Mucosa of descending colon (tissue), 3 donors: ENCODE measurements at places on chromosomes 7 and 10. TPM values are rescaled to one million over a fixed set of nuclear protein-coding genes. Genes with fewer than 3 reads are reported as not detected.

DNA sequence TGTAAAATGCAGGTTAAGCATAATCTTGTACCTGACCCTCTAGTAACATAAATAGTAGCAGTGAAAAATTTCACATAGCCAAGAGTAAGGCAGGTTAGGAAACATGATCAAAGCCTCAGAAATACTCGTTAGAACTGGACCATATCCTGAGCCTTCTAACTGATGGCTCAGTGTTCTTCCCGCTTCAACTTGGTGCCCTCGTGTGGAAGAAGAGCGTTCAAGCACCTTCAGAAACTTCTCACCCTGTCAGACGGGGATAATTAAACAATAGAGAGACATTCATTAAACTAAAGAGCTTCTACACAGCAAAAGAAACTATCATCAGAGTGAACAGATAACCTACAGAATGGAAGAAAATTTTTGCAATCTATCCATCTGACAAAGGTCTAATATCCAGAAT lies 124.5 kb downstream of the MYOF start:
- DNase-seq: no peak

DNA sequence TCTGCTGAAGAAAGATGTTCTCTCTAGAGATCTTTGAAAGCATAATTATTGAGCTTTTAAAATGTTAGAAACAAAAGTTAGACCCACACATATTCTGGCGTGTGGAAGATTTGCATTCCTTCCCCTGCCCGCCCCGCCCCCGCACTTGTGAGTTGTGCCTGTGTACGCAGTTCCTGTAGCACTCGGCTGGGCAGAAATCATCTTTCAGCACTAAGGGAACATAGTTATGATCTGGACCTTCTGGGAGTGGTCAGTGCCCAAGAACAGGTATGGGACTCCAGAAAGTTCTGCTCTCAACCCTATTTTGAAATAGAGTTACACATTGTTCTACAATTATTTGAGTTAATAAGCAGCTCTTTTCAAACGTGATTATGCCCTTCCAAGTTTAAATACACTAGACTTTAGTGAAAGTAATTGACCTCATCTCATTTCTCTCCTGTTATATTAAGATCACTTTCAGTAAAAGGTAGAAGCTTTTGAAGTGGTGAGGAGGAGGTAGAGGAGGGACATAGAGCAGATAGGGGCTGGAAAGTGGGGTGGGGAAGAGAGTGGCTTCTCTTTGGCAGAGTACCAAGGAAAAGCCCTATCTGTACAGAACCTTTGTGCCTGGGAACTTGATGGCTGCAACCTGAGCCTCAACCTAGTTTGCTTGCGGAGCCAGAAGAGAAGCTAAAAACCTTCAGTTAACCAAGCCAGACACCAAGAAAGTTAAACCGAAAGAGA lies 5.7 kb downstream of the BLVRA start:
- peak; percentile 73 for DNase-seq

- DNase-seq: peak; percentile 47
These were observed 7.2 kb upstream of the ADAM22 start for GRCh38 chr7:87926581-87927461.

GRCh38 chr7:38413784-38414183 lies 140.3 kb upstream of the TARP start:
- no peak for DNase-seq

- DNase-seq: no peak
These were observed 44.3 kb downstream of the MSRB2 start for GRCh38 chr10:23139677-23140076.

DNA sequence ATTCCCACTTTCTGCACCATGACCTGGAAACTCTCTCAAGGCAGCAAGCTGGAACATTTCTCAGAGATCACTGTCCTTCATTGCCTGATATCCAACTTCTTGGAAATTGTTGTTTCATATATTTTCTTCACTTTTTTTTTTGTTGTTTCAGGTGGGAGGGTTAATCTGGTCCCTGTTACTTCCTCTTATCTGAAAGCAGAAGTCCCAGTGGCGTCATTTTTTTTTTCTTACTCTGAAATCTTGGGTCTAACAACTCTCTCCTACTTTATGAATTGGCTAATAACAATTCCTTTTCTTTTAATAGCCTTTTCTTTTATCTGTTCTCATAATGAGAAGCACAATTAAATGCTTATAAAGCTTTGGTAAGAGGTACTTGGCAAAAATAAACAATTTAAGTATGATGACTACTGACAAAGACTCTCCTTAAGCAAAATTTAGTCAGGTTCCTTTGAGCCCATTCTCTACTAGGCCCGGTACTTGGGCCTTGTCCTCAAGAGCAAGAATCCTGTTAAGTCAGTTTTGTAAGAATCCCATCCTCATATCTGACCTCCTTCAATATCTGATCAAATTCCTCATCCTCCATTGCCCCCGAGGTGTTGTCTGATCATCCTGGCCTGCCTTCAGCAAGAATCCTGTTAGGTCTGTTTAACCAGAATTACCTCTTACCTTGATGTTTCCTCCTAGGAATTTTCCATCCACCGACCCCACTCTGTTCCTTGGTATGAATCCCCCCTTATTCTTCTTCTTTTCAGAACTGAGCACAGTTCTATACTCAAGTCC lies 11.5 kb upstream of the CC2D2B start:
- DNase-seq: no peak

Gene FOXI2
- not detected for total RNA-seq

- DNase-seq: no peak
These were observed 185.4 kb downstream of the TPK1 start for GRCh38 chr7:144650439-144650838.

Gene PLEKHS1
- total RNA-seq: 19.3 TPM

- no peak for DNase-seq
These were observed 481.9 kb downstream of the ARL4A start for GRCh38 chr7:13169356-13169755.

Gene VWC2
- 0.14 TPM for total RNA-seq

DNA sequence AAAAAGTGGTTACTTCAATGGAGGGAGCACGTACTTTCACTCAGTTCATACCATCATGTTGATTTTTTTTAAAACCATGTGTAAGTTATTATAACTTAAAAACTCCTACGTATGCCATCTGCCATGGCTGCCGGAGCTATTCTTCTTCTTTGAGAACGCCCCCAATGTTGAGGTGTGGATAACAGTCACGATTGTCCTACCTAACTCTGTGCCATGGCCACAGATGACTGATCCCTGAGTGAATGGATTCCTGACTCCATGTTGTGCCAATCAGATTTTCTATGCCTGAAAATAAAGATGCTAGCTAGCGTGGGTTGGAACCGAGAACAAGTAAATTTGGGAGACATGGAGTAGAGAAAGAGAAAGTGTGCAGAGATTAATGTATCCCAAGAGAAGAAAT lies 5.3 kb downstream of the MCMBP start:
- no peak for DNase-seq

Gene GPRIN2
- 58.7 TPM for total RNA-seq

DNA sequence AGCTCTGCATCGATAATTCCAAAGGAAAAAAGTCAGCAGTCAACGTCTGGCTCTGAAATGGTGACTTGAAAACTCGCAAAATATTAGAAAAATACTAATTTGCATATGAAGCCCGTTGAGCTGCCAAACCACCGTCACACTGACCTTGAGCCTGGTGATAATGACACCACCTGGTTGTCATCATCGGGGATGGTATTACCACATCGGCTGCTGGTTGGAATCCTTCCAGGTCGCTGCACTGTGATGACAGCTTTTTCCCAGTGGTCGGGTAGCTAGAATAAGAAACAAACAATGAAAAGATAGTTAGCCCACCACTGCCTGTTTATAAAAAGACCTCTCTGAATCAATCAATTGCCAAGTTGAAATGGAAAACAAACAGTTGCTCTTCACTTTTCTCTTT lies 41.6 kb downstream of the LAMB1 start:
- no peak for DNase-seq

GRCh38 chr7:70134029-70134770 lies 535.9 kb downstream of the AUTS2 start:
- DNase-seq: no peak

- DNase-seq: no peak
These were observed 65.8 kb downstream of the NT5C2 start for GRCh38 chr10:103127241-103127640.

GRCh38 chr7:92155108-92155739 lies 20.9 kb upstream of the CYP51A1 start:
- DNase-seq: no peak

GRCh38 chr7:33539198-33539597 lies 366.1 kb upstream of the BMPER start:
- DNase-seq: no peak

Gene ARHGAP21
- 91.3 TPM for total RNA-seq

DNA sequence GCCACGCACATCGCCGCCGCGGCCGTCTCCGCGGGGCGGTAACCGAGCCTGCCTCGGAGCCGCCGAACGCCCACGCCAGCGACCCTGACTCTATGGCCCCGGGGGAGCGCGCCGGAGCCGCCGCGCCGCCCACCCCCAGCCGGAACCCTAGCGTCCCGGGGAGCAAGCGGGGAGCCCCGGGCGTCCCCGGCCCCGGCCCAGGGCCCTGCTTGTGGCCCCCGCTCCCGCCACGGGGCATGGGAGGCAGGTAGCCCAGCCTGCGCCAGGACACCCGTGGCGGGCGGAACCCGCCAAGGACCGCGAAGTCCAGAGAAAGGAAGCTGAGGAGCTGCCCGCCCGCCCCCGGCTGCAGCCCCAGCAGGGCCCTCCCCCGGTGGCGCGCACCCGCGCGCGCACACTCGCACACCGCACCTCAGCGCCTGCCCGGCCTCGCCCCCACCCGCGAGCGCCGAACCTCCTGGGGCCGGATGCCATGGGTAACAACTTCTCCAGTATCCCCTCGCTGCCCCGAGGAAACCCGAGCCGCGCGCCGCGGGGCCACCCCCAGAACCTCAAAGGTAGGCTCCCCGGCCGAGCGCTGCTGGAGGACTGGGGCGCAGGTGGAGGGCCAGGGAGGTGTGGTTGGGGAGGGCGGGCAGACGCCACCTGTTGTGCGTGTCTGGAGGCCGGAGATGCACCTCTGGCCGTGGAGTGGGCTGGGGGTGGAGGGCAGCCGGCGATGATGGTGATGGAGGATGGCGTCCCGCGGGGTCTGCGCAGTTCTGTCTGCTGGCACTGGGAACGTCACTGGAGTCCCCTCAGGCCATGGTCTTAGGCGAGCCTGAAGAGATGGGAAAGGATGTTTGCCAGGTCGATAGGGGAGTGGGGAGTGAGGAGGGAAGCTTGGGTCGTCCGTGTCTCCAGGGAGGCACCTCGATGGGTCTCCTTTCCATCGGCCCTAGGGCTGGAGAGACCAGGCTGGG lies 692 bp downstream of the NEURL1 start:
- DNase-seq: no peak
